Suppressor macrophage treated with lipopolysaccharide for 4 hours (primary cell): ENCODE measurements at places on chromosomes 1 and 21.

GRCh38 chr1:183070234-183070922, 47.2 kb downstream of the LAMC1 start:
- no peak for DNase-seq

DNA sequence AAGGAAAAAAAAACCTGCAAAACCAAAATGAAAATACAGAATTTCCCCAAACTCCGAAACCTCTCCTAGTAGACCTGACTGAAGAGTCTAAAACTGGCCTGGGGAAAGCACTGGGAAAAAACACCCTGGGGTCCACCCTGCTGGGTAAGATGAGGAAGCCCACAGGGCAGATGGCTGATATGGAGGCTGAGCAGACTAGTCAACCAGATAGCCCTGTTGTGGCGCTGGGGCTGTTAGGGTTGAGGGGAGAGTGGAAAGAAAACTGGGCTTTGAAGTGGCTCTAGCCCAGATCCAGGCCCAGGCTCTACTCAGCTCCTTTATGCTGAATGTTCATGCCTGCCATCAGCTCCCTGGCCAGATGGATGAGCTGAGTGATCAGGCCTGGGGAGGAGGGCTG, 6.8 kb upstream of the SLAMF1 start:
- DNase-seq = no peak

DNA sequence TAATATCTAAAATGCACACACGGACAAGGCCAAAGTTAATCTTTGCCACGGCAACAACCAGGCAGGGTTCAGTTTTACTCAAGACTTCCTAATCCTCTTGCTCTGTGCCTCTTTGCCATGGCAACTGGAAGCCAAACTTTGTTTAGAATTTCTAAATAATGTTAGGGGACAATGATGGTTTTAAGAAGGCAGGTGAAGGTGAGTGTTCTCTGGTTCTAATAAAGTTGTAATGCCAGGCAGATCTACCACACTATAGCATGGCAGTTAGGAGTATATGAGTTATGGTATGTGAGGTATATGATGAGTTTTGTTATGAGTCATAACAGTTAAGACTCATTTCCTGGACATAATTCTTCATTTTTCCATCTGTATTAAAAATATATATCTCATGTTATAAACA, 2.7 kb downstream of the PTPRC start:
- peak; percentile 69 for DNase-seq

- no peak for DNase-seq
Observed at GRCh38 chr1:53956308-53957168, 10.4 kb downstream of the LRRC42 start.

DNA sequence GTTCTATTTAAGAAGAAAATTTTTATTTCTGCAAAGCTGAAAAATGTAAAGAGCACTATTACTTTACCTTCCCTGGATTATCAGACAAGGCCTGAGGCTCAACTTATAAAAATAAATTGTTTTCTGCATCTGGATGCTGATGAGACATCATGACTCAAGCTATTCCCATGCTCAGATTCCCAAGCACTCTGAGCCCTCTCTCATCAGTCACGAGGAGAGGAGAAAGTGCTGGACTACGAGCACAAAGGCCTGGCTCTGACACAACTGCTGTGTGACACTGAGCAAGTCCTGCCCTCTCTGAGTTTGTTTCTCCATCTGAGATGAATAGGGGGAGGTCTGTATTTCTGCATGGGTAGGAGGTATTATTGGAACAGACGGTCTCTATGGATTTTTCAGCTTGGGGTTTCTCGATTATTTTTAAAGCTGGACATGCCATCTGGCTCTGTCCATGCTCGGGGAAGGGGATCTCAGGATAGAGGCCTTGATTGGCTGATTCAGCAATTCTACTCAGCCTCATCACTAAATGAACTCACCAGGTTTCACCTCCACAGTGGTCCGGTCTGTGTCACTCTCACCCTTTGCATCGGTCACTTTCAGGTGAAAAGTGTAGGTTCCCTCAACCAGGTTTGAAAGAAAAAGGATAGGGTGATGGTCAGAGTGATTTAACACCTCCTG, 107.7 kb downstream of the KIAA0319L start:
- peak; percentile 24 for DNase-seq

- no peak for DNase-seq
Observed at GRCh38 chr1:231508497-231508896, 20.0 kb upstream of the TSNAX start.

- DNase-seq = no peak
Observed at GRCh38 chr21:37915941-37916309, 332 bp downstream of the KCNJ6 start.

GRCh38 chr1:30130099-30130498, 593.3 kb downstream of the MATN1 start:
- no peak for DNase-seq

GRCh38 chr1:227547310-227548118, 15.8 kb upstream of the ZNF678 start:
- no peak for DNase-seq

- no peak for DNase-seq
Observed at GRCh38 chr1:5891137-5891536, 101.1 kb downstream of the NPHP4 start.

DNA sequence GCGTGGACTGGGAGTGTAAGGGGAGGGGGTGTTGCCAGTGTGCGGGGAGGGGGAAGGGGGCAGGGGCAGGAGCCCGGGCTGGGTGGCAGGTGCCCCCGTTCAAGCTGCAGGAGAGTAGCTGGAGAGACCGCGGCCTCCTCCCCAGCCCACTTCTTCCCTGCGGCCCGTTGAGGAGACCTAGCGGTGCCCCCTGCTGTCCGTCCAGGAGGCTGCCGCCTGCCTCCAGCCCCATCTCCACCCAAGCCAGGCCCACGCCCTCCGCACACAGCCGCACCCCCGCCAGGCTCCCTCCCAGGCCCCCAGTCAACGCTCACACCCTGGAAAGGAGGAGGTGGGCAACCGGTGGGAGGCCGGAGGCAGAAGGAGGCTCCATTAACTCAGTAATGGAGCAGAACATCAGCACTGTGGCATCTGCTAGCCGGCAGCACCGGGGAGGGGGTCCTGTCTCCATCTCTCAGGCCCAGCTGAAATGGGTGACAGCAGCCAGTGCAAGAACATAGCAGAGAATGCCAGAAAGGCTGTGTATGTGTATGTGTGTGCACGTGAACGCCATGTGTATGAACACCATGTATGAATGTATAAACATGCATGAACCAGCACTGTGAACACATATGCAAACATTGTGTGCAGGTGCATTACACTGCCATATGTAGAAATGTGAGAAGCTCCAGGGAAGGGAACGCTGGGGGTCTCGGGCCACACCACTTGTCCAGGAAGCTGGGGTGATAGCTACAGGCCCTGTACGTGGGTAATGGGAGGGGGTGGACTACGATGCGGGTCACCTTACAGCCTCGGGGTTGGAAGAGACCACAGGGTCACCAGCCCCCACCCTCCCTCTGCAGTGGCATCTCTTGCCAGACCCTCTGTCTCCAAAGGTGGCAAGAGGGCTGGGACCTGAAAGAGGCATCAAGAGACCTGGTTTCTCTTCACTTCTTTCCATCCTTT, 84.6 kb downstream of the SYT2 start:
- peak; percentile 79 for DNase-seq

GRCh38 chr21:31656199-31657095, 3.0 kb upstream of the SOD1 start:
- DNase-seq = no peak

DNA sequence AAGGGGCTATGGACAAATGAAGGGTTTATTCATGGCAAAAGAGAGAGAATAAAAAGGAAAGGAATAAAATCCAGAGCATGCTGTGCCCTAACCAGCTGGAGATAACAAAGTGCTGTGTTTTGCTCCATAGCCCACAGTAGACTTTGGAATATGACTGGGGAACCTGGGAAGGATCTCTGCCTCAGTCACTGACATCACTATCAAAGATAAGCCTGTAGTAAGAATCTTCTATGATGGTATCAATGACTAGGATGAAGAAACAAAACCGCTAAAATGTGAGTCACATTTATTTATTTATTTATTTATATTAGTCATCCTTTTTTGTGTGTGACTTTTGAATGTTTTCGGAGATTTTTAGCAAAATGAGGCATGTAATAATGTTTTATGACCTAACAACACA, 56.3 kb downstream of the NVL start:
- no peak for DNase-seq

DNA sequence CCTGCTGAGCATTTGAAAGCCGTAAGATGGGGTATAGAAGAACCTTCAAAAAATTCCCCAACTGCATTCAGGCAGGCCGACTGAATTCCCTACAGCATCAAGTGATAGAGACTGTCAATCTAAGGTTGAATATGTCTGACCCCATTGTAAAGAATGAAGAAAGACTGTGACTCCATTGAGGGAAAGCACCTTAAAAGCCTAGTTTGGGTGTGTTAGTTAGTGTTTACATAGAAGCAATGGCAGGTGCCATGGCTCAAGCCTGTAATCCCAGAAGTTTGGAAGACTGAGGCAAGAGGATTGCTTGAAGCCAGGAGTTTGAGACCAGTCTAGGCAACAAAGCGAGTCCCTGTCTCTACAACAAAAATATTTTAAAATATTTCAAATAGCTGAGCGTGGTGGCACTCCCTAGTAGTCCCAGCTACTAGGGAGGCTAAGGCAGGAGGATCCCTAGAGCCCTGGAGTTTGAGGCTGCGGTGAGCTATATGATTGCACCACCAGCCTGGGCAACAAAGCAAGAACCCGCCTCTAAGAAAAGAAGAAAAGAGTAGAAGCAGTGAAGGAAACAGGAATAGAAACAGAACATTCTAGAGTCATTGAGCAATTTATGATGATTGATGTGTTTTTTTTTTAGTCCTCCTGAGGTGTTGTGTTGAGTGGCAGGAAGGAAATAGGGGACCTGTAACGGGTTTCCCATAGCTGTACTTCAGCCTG, 15.4 kb downstream of the POLR3GL start:
- peak; percentile 80 for DNase-seq

- no peak for DNase-seq
Observed at GRCh38 chr1:183178545-183178944, 7.5 kb upstream of the LAMC2 start.

DNA sequence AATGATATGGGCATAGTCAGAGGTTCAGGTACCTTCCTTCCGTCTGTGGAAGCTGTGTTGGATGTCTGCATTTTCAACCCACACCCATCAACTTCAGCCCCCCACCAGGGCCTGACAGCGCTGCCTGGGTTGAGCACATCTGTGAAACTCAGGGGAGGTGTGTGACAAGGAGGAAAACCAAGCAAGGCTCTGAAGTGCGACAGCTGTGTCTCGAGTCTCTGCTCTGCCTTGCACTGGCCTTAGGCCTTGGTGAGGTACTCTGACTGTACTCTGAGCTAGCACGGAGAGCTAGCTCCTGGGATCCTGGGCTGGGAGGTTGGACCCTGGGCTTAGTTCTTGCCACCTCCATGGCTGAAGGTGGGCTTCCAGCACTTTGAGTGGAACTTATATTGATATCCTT, 9.1 kb downstream of the VANGL2 start:
- DNase-seq = no peak

DNA sequence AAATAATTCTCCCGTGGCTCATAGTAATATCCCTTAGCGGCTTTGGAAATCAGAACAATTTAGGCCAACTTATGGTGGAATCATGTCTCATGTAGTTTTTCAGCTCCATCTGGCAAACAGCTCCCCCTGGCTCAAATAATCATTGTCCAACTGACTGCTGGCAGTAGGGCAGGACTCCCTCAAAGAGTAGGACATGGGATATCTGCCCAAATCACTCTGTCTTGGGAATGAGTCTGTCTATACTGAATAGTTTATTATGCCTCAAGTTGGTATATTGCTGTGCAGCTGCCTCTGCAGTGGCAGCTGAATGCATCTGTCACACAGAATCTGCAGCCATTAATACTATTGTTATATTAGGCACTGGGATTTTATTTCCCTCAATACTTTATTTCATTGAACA, 255.7 kb downstream of the COL11A1 start:
- DNase-seq = no peak

GRCh38 chr1:155504207-155504606, 58.4 kb downstream of the ASH1L start:
- DNase-seq = peak; percentile 50

GRCh38 chr1:39805385-39805784, 16.7 kb upstream of the BMP8B start:
- no peak for DNase-seq

GRCh38 chr1:226643611-226644540, 95.2 kb downstream of the ITPKB start:
- DNase-seq = peak; percentile 55

GRCh38 chr1:17883136-17883535, 128.0 kb downstream of the ACTL8 start:
- no peak for DNase-seq

DNA sequence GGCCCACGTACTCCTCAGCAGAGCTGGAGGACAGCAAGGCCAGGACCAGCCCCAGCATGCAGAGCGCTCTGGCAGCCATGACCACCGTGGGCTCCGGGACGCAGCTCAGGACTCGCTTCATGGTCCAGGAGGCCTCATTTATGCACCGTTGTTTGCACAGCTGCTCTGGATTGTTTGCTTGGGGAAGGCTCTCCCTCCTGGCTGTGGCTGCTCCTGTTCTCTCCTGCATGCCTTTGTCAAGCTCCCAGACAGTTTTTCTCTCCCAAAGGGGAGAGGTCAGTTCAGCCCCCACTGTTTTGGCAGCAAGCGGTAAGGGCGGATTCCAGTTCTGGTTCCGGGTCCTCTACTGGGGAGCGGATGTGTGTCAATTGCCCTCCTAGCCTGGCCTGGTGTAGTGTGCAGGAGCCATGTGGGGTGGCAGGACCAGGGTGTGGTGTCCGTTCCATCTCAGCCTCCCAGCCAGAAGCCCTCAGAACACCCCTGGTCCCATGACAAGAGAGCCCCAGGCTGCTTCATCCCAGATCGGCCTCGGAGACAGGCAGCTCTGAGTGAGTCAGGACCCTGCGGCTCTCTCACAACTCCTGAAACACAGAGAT, at the start of gene TFF3:
Gene TFF3, minus strand, starts transcription at position 114 of the 596 bp plus-strand sequence. Its CDS starts 35 bp downstream, at position 79.
- no peak for DNase-seq

GRCh38 chr1:25662061-25662460, 45.5 kb downstream of the MAN1C1 start:
- DNase-seq = no peak

GRCh38 chr1:200638073-200638472, 17.5 kb upstream of the KIF14 start:
- no peak for DNase-seq

DNA sequence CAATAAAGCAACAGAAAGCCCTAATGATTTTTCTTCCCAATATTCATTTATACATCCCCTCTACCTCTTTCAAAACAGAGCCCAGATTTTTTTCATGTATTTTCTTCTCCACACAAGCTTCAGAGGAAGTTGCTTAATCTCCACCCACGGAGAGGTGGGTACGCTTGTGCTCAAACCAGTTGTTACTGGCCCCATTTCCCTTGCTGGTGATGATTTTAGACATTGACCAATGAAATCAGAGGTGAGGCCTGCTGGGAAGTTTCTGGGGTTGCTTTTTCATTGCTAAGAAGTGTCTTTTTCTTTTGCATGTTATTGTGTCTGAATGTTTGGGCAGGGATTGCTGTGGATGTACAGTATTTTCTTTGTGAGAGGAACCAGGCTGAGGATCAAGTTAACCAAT, 448.1 kb upstream of the B3GALT2 start:
- peak; percentile 19 for DNase-seq

DNA sequence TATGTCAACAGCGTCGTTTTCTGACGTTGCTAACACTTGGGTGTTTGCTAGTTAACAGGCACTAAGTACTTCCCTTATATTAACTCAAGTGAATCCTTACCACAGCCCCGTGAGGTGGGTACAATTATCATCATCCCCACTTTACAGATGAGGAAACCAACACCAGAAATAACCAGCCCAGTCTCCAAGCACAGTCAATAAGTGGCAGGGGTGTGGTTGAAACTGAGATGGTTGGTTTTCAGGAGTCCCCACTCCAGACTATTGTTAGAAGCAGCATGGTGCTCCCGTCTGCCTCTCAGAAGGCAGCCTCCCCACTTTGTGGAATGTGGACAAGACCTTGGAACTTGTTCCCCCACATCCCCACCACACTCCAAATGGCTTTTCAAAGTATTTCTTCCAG, 45.7 kb upstream of the ACOT11 start:
- no peak for DNase-seq
